Sigmoid colon (tissue), 7 donors: ENCODE measurements at places on chromosomes 16 and 17. TPM values are rescaled to one million over a fixed set of nuclear protein-coding genes. Genes with fewer than 3 reads are reported as not detected.

The ITGA3 gene
- 40.7 TPM for total RNA-seq

DNA sequence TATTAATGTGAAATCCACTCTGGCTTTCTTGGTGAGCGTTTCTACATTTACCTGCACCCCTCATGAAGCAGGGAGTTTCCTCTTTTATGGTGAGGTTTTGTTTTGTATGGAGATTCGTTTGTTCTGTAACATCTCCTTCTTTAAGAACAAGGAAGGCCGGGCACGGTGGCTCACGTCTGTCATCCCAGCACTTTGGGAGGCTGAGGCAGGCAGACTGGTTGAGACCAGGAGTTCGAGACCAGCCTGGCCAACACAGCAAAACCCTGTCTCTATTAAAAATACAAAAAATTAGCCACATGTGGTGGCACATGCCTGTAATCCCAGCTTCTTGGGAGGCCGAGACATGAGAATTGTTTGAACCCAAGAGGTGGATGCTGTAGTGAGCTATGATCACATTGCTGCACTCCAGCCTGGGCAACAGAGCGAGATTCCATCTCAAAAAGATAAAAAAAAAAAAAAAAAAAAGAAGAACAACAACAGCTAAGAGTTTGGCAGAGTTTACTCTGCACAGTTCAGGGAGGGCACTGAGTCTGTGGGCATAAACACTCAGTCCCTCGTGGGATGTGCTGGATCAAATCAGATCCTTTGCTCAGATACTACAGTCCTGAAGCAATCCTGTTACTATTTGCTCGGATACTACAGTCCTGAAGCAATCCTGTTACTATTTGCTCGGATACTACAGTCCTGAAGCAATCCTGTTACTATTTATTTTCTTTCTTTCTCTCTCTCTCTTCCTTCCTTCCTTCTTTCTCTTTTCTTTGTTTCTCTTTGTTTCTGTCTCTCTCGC is 28.9 kb downstream of the ADCY9 start:
- DNase-seq: no peak

The CRHR1 gene
- total RNA-seq: 0.33 TPM

DNA sequence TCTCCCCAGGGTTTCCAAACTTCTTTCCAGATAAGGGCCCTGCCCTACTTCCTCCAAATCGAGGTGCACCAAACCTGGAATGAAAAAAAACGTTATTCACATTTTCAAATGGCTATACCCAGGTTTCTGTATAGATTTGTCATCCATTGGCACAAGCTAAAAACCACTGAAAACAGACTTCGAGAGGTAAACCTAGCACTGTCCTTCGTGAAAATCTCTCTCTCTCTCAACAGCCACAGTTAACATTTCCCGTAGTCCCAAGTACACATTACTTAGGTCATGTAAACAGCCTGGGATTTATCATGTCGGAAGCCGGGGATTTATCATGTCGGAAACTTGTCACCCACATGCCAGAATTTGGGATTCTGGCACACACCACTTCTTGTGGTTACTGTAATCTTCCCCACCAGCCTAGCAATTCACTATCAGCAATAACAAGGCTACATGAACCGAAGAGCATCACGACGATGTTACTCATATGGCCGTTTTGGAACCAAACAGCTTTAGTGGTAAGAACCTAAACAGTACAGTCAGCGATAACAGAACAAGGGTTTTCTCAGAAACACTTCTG is 1.2 kb downstream of the DDX5 start:
- DNase-seq: no peak

The TP53TG3C gene
- total RNA-seq: not detected

GRCh38 chr17:40264458-40265185 is 23.1 kb upstream of the CDC6 start:
- DNase-seq: no peak

- DNase-seq: no peak
These were observed 114.2 kb upstream of the TMEM97 start for GRCh38 chr17:28204751-28205150.

The LRRC75A gene
- 4.4 TPM for total RNA-seq

The CACNA1G gene
- total RNA-seq: 0.83 TPM

The CACNB1 gene
- total RNA-seq: 7.6 TPM

- DNase-seq: no peak
These were observed 77.2 kb downstream of the FTO start for GRCh38 chr16:53781023-53781605.

The C16orf92 gene
- total RNA-seq: not detected

- DNase-seq: no peak
These were observed 42.1 kb upstream of the SSTR5 start for GRCh38 chr16:1030473-1030901.

- DNase-seq: no peak
These were observed 9.3 kb downstream of the ADCY7 start for GRCh38 chr16:50275428-50276325.

The MT3 gene
- 9.6 TPM for total RNA-seq

The PRR15L gene
- total RNA-seq: not detected

DNA sequence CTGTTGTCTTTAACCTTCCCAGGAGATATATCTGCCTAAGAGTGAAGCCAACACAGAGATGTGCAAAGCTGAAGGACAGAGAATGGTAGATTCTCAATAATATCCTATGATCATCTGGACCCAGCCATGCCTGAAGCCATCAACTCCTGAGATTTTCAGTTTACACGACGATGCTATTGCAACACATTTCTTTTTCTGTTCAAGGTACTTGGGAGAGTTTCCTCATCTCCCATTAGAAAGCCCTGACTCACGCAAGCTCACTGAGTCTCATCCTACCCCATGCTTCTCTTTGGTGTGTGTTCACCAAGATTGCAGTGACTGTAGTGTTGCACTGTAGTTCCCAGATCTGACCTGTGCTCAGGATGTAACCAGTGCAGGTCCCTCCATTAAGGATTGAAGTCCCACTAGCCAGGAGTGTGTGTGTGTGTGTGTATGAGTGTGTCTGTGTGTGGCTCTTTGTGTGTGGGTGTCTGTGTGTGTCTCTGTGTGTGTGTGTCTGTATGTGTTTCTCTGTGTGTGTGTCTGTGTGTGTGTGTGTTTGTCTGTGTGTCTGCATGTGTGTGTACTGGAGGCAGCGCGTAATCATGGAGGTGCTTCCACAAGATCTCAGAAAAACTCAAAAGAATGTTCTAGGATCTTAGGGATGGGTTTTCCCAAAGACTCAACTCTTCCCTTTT is 15.5 kb downstream of the CES1 start:
- DNase-seq: no peak

GRCh38 chr17:32515677-32516383 is 29.0 kb downstream of the CDK5R1 start:
- DNase-seq: no peak

- no peak for DNase-seq
These were observed 73.1 kb upstream of the FAM20A start for GRCh38 chr17:68674029-68674925.

The CA4 gene
- total RNA-seq: 3.3 TPM

GRCh38 chr16:54417384-54417783 is 130.8 kb upstream of the IRX3 start:
- DNase-seq: no peak

The ENPP7 gene
- not detected for total RNA-seq
